ENCODE measurements at places on chromosomes 3 and 15. TPM values are rescaled to one million over a fixed set of nuclear protein-coding genes. Genes with fewer than 3 reads are reported as not detected.

The CTXN2 gene
- total RNA-seq: not detected

The STOML1 gene
- 5.3 TPM for total RNA-seq

The DIS3L gene
- 20.9 TPM for total RNA-seq

The TGM4 gene
- total RNA-seq: not detected

The CISH gene
- total RNA-seq: 5.7 TPM

The PARP16 gene
- 6.1 TPM for total RNA-seq

The AMIGO3 gene
- not detected for total RNA-seq

Data from stomach (tissue), 19 donors.